Stimulated activated CD4-positive, alpha-beta T cell treated with anti-CD3 and anti-CD28 coated beads, TNF-alpha, amount 100 ng/mL, for 4 hours (primary cell): ENCODE measurements at places on chromosomes 11 and 22.

- no peak for DNase-seq
Observed at GRCh38 chr11:11334607-11335006, 18.4 kb downstream of the CSNK2A3 start.

- no peak for DNase-seq
Observed at GRCh38 chr11:74672956-74673692, 58.1 kb downstream of the CHRDL2 start.

GRCh38 chr11:70129051-70129592 is 51.0 kb downstream of the ANO1 start:
- DNase-seq = no peak

- DNase-seq = peak; percentile 1
Observed at GRCh38 chr11:46006418-46007070, 84.1 kb downstream of the LARGE2 start.

DNA sequence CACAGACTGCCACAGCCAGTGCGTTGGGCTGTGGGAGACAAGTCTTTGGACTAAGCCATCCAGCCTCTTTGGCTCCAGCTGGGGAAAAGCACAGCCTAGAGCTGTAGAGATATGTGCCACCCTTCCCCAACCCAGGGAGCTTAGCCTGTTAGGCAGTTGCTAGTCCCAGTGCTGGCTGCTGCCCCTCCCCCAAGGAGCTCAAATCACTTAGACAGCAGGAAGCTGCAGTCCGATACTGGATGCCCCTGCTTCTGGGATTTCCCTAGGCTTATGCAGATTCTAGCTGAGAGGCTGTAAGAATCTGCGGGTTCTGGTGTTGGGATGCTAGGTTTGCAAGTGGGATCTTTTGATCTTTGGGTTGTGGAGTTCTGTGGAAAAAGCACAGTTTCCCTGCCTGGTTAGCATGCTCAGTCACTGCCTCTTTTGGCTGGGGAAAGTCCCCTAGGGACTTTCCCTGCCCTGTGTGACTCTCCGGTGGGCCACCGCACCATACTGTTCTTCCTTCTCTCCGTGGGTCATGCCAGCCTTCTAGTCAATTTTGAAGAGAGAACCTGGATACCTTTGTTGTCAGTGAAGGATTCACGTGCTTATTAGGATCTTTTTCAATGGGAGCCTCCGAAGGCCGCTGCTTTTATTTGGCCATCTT is 792.0 kb downstream of the KCNA4 start:
- no peak for DNase-seq

DNA sequence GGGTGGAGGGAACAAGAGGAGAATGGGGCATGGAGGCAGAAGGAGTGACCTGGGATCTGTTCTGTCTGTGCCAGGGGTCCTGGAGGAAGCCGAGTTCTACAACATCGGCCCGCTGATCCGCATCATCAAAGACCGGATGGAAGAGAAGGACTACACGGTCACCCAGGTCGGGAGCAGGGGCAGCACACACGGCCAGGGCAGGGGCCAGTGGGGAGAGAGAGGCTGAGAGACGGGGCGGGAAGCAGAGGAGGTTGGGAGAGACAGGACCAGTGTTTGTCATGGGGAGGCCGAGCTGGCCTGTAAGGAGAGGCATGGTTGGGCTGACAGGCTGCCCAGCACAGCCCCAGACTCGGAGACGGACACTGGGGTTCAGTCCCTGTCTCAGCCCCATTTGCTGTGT is 4.7 kb downstream of the KCTD17 start:
- no peak for DNase-seq

GRCh38 chr11:68783216-68783821 is 32.0 kb upstream of the TESMIN start:
- no peak for DNase-seq

GRCh38 chr22:23225337-23225723 is 45.0 kb downstream of the BCR start:
- no peak for DNase-seq

- DNase-seq = no peak
Observed at GRCh38 chr11:114762408-114762807, 84.1 kb downstream of the NXPE2 start.

GRCh38 chr11:114293201-114293711 is 2.9 kb upstream of the NNMT start:
- DNase-seq = no peak

DNA sequence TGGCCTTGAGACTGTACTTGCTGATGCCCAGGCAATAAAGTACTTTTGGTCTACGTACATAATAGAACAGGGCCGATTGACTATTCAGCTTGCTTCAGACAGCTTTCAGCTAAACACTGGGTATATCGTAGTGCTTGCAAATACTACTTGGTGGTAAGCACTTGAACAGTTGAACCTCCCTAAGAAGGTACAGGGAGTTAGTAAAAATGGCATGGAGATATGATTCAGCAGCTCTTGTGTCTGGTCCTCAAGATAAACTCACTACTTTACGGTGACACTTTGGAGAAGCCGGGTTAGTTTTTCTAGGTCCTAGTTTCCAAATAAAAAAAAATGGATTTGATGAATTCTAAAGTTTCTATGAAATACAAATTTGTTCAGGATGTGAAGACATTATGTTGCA is 7.3 kb downstream of the CCDC117 start:
- no peak for DNase-seq

GRCh38 chr11:59281177-59281576 is 68.5 kb upstream of the MPEG1 start:
- no peak for DNase-seq

DNA sequence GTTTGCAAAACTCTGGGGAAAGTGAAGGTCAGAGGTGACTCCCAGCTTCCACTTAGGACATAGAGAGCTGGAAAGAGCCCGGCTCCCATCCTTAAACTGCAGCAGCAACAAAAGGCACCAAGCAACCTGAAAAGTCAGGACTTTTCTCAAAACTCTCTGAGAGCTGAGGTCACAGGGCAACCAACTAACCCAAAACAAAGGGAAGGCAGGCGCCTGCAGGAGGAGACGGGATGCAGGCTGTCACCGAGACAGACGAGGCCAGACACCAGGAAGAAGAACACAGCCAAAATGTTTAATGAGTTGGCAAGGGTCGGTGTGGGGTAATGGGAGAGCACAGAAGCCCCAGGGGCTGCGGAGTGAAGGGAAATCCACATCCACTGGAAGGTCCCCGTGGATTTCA is 19.9 kb downstream of the ASCL2 start:
- DNase-seq = no peak

DNA sequence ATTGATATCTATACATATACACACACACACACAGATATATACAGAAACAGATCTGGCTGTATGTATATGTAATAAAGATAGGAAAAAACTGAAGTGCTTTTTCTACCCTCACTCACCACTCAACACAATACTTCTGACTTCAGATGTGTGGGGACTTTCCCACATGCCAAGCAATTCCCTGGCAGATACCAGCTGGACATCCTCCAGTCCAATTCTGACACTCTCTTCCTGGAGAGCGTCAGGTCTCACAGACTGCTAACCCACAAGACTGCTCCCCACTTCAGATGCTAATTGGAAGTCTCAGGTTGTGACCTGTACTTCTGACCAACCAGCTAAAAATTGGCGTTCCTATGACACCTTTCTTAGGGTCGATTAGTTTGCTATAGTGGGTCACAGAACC is 140.6 kb downstream of the ATG16L2 start:
- no peak for DNase-seq

- no peak for DNase-seq
Observed at GRCh38 chr22:46748908-46749675, 11.0 kb upstream of the CERK start.

- DNase-seq = no peak
Observed at GRCh38 chr11:33324302-33324985, 67.3 kb downstream of the HIPK3 start.

- DNase-seq = no peak
Observed at GRCh38 chr11:132072044-132072857, 701.8 kb downstream of the NTM start.

- no peak for DNase-seq
Observed at GRCh38 chr11:114073828-114074381, 14.4 kb downstream of the ZBTB16 start.

GRCh38 chr22:33467620-33468095 is 409.5 kb upstream of the SYN3 start:
- no peak for DNase-seq

- no peak for DNase-seq
Observed at GRCh38 chr22:43501878-43502277, 90.1 kb downstream of the MPPED1 start.

GRCh38 chr11:15278128-15278527 is 163.4 kb downstream of the INSC start:
- DNase-seq = no peak

- no peak for DNase-seq
Observed at GRCh38 chr22:33007485-33007884, 50.7 kb downstream of the SYN3 start.

GRCh38 chr11:88337987-88338668 is 592 bp upstream of the CTSC start:
- no peak for DNase-seq

GRCh38 chr11:17915500-17916143 is 97.2 kb downstream of the SERGEF start:
- no peak for DNase-seq

GRCh38 chr11:61696602-61697001 is 16.4 kb downstream of the DAGLA start:
- DNase-seq = no peak

DNA sequence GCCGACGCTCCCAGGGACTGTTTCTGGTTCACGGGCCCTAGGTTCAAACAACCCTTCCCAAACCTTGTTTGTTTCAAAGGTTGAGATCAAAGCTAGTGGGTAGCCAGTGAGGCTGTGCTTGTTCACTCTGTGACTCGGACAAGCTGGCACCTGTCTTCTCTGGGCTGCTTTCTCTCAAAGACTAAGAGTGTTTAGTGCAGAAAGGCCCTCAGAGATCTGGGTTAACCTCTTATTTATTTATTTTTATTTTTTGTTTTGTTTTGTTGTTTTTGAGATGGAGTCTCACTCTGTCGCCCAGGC is 13.0 kb upstream of the MALAT1 start:
- DNase-seq = no peak

GRCh38 chr11:60871378-60872061 is 4.2 kb downstream of the ZP1 start:
- DNase-seq = no peak

- no peak for DNase-seq
Observed at GRCh38 chr11:35276396-35277145, 137.6 kb downstream of the CD44 start.

DNA sequence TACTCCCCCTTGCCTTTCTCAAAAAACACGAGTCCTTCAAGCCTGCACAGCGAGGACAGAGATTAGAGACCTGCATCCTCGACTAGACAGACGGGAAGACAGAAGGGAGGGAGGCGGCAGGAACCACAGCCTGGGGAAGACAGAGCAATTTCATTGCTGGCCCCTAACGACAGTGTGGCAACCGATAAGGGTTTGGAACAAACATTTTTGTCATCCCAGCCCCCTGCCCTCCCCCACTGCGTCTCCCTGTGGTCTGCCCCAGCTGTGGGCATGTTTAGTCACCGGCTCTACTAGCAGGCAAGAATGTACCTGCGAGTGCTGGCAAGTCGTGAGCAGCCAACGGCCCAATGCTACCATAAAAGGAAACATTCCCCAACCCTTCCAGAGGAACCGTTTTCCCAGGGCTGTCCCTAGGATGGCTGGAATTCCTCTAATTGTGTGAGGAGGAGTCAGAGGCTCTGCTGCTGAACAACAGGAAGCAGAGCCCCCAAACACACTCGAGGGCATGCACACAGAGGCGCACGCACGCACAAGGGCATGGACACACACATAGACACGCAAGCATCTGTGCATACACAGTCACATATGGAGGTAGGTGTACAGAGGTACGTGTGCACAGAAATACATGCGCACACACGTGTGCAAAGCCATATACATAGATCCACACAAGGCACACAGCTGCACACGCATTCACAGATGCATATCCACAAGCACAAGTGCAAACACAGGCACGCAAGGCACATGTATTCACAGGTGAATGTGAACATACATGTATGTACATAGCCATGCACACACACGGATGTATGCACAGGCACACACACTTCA is 58.3 kb downstream of the MYH9 start:
- DNase-seq = peak; percentile 73

- DNase-seq = peak; percentile 47
Observed at GRCh38 chr22:40224702-40225101, 47.0 kb downstream of the TNRC6B start.

- DNase-seq = no peak
Observed at GRCh38 chr11:134665571-134666270, 253.7 kb upstream of the B3GAT1 start.

DNA sequence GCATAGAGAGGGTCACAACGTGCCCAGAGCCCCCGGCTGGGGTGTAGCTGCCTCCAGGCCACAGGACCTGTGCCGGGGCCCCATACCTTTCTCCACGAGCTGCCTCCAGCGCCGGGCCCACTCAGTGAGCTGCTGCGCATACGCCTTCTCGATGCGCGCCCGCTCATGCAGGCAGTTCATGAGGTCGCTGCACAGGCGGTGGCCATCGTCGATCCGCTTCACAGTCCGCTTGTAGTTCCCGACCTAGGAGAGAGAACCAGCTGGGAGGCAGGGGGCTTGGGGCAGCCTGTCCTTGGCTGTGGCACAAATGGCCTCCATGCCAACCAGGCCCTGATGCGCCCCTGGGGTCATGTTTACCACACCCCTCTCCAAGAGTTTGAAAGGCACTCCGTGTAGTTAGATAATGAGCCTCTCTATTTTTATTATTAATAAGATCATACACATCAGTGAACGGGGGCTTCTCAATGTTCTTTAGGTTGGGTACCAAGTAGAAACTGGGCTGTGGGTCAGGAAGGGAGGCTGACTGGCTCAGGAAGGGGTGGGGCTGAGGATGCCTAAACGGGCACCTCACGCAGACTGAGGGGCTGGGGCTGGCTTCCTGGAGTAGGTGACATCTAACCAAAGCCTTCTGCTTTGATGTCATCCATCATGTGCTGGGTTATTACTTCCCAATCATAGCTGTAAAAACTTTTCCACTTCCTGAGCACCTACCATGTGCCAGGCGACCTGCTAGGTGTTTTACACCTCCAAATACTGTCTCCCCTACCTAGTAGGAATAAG is 36.5 kb upstream of the ARFGAP3 start:
- no peak for DNase-seq

DNA sequence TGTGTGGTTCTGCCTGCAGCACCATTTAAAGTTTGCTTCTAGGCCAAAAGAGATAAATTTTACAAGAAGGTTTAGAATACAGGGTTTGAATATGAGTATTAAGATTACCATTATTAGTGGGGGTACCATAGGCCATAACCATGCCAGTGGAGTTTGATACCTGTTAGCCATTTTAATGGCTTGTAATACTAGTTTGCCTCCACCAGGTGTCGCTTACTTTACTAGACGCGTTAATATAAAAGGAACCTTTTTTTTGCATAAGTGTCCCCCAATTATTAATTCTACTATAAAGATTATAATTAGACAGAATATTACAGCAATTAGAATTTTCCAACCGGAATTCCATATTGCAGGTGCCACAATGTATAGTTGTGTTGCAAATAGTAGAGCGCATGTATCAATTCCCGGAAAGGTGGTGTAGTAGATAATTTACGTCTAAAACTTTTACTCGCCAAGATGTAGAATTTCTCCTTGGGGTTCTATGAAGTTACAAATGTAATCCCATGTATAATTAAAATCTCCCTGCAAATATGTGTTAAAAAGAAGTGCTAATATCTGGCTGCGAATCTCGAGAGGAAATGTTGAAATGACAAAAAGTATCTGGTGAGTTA is 16.1 kb downstream of the MS4A6E start:
- DNase-seq = no peak
